ENCODE measurements at places on chromosomes 11 and 22.
A peak's percentile ranks its signal among the peaks of the same experiment; 100 is the strongest.

DNA sequence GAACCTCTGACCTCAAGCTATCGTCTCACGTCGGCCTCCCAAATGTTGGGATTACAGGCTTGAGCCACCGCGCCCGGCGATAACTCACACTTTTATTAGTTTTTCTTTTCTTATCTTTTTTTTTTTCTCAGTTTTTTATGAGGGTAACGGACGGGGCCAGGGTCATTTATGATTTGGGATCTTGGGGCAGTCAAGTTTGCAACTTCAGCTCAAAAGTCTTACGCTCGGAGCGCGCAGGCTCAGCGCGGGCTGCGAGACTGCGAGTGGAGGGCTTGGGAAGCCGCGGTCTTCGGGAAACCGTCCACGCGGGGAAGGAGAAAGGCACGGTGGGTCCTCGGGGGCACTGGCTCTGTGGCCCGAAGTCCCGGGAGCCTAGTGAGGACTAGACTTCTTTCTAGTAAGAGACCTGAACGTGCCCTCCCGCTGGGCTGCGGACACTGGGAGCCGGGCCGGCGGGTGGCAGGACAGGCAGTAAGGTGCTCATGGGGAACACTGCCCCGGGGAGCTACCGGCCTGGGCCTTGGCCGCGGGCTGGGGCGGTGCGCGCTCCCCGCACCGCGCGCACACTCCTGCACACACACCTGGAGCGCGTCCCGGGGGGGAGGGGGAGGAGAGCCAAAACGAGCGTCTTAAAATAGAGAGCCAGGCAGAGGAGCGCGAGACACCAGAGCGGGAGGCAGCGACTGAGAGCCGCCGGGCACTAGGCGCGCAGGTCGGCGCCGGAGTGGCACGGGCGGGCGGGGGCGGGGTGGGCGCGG is 476 bp upstream of the BARX2 start:
- DNase-seq = no peak

DNA sequence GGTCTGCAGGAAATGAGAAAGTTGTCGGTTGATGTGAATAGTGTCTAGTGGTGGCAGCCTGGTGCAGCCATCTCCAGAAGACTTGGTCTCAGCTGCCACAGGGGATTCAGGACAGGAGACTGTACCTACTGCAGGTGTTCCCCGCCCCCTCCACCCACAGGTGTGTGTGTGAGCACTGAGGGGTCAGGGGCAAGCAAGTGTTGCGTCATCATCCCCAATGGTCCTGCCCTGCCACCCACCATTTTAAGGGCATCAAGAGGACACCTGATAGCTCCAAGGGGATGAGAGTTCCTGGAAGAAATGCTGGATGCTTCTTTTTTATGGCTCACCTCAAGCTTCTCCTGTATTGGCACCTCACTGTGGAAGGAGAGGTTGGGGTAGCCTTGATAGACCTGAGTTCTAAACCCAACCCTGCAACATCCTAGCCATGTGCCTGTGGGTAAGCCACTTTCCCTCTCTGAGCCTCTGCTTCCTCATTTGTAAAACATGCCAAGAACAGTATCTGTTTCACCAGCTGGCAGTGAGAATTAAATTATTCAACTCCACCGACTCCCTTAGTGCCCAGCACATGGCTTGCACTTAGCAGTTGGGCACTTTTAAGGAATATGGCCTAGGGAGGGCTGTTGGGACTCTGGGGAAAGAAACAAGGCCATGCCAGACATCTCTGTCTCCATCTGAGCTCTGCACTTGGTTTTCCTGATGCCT is 6.1 kb downstream of the C11orf91 start:
- DNase-seq = no peak

GRCh38 chr11:83312430-83312829 is 26.3 kb upstream of the CCDC90B start:
- DNase-seq = peak; percentile 27

- peak; percentile 1 for DNase-seq
Measured at GRCh38 chr11:129853518-129854231, 38.0 kb downstream of the TMEM45B start.

DNA sequence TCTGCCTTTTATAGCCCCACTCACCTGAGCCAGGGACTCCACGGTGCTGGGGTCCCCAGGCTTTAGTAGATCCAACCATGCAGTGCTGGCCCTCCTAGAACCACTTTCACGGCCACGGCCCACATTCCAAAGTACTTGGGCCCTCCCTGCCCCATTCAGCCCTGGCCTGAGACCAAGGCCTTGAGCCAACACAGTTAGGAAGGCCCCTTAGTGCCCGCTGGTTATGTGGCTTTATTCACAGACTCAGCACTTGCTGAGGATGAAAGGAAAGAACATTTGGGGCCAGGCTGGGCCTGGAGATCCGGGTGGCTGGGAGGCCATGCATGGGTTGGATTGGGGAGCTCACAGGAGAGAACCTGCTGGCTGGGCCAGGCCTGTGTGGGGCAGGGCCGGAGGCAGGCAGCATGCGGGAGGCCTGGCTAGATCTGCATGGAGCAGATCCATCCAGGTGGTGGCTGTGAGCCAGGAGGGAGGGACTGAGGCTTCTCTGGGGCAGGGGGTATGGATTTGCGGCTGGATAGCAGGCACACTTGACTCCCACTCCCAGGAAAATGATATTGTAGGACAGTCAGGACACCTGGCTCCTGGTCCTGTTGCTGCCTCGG is 12.6 kb downstream of the CHRM1 start:
- no peak for DNase-seq
